Immature natural killer cell (primary cell): ENCODE measurements at places on chromosomes 12 and 14.

- DNase-seq, result no peak
These were observed 69.0 kb upstream of the WSCD2 start for GRCh38 chr12:108060067-108060466.

GRCh38 chr12:16913832-16914490 lies 308.0 kb upstream of the LMO3 start:
- DNase-seq, result no peak

- DNase-seq, result no peak
These were observed 39.9 kb downstream of the PPP4R3A start for GRCh38 chr14:91470216-91470615.

- no peak for DNase-seq
These were observed 10.8 kb upstream of the MDM1 start for GRCh38 chr12:68342966-68343365.

GRCh38 chr14:21990116-21990515 lies 316.5 kb upstream of the OR4E1 start:
- no peak for DNase-seq

DNA sequence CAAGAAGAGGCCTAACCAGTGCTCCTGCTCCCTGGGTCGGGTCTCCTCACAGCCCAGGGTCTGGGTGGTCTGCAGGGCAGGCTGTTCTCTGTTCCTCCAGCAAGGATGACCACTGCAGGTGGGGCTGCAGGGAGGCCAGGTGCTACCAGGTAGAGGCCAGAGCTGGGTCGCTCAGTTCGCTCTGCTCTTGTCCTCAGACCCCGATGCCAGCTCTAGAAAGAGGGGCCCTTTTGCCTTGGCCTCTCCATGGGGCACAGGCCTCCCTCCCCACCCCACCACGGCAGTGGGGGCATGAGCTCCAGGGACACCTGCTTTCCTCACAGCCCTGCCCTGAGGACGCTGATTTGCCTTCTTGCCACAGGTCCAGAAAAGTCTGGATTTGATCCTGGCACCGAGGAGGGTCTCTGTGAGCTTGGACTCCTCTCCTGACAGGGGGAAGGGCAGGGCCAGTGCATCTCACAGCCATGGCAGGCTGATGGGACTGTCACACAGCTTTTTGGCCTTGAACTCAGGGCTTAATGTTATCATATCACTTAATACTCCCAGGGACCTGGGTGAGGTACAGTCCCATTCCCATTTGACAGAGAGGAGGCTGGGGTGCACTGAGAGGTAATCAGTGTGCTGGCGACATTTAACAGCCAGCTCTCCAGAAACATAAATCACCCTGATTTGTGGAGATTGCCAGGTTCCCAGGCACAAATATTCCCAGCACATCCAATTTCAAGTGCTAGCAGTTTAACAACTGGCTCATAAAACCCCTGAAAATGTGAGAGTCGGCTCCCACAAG lies 273.0 kb upstream of the SFSWAP start:
- DNase-seq, result no peak
